ENCODE measurements at places on chromosomes 7 and 10.

- peak; percentile 60 for DNase-seq
These were observed 174.4 kb downstream of the ST7 start for GRCh38 chr7:117127585-117128168.

DNA sequence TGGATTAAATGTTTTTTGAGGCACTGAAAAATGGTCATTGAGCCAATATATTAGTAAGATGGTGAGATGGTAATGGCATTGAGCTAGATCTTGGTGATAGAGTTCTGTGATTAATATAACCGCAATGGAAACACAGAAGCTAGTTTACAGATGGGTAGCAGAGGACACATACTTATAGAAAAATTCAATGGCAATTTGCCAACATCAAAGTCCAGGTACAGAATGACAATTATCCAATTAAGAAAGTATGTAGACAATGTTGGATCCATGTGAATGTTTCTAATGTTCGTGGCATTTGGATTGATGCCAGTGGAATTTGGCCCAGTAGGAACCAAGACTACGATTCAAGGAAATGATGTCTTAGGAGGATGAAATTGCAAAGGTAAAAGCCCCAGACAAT lies 187.8 kb downstream of the GNAT3 start:
- DNase-seq: no peak

GRCh38 chr10:129846991-129847391 lies 117.1 kb downstream of the EBF3 start:
- no peak for DNase-seq

GRCh38 chr10:84718877-84719616 lies 390.7 kb downstream of the CCSER2 start:
- no peak for DNase-seq

DNA sequence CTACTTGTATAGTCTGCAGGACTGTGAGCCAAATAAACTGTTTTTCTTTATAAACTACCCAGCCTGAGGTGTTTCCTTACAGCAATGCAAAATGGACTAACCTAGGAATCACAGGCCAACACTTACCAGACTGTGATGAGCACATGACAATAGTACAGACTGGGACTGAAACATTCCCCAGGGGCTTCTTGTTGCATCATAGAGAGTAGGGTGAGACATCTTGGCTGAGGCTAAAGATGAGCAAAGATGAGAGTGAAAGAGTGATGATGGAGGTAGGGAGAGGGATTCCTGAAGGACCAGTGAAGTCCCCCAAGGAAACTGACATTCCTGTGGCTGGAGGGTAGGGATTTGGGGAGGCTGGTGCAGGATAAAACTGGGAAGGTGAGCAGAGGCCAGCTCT lies 194.4 kb downstream of the TPST1 start:
- DNase-seq: no peak

GRCh38 chr7:108149908-108150307 lies 19.7 kb upstream of the LAMB4 start:
- DNase-seq: no peak

DNA sequence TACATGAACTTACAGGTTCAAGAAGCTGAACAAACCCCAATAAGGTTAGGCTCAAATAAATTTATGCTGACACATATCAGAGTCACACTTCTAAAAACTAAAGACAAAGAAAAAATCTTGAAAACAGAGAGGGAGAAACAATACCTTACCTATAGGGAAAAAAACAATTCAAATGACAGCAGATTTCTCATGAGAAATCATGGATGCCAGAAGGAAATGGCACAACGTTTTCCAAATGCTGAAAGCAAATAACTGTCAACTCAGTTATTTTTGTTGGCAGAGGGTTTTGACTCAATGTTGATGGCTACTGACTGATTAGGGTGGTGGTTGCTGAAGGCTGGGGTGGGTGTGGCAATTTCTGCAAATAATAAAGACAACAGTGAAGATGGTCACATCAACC lies 239.4 kb downstream of the ARHGAP12 start:
- DNase-seq: no peak
